ENCODE measurements at places on chromosomes 4 and X.

GRCh38 chr4:140819610-140820009 is 63.4 kb upstream of the TBC1D9 start:
- DNase-seq: no peak

GRCh38 chr4:185931375-185931774 is 119.4 kb upstream of the SORBS2 start:
- no peak for DNase-seq

DNA sequence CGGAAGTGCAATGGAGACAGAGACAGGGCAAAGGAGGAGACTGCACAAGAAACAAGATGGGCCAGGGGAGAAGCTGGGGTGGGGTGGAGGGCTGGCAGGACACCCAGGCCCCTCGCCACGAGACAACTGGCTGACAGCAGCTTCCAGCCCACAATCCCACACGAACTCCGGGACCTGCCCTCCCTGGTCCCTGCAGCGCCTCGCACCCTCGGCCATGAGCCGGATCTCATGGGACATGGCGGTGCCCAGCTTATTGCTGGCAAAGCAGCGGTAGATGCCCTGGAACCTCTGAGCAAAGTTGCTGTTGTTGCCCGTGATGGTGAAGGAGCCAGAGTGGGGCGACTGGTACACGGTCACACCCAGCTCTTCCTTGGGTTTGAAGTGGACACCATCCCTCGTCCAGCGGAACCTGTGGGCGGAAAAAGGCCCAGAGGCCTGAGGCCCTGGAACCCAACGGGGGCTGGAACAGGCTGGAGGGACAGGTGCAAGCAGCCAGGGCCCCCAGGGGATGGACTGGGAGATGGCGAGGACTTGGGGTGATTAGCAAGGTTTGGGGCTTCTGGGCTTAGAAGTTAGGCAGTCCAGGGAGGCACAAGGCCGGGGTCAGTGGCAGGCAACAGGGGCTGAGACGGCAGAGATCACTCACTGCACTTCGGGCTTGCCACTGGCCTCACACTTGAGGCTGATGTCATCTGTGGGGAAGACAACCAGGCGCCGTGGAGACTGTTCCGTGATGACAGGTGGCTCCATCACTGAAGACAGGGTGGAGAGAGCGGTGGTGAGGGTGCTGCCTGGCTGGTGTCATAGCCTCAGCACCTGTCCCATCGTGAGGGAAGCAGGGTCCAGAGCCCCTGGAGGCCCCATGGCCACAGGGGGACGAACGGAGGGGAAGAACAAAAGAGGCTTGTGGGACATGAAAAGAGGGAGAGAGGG is 13.8 kb downstream of the L1CAM start:
- no peak for DNase-seq

- no peak for DNase-seq
These were observed 1554.0 kb upstream of the ADGRL3 start for GRCh38 chr4:59646082-59646481.

- DNase-seq: no peak
These were observed 87.0 kb downstream of the GABRB1 start for GRCh38 chr4:47118192-47118929.

GRCh38 chrX:49202022-49202421 is 2.0 kb upstream of the SYP start:
- no peak for DNase-seq

All from muscle of arm (tissue), 14 donors.